ENCODE measurements at places on chromosomes 12 and 14.

- DNase-seq: no peak
Observed at GRCh38 chr14:36835128-36835527, 173.5 kb downstream of the PAX9 start.

DNA sequence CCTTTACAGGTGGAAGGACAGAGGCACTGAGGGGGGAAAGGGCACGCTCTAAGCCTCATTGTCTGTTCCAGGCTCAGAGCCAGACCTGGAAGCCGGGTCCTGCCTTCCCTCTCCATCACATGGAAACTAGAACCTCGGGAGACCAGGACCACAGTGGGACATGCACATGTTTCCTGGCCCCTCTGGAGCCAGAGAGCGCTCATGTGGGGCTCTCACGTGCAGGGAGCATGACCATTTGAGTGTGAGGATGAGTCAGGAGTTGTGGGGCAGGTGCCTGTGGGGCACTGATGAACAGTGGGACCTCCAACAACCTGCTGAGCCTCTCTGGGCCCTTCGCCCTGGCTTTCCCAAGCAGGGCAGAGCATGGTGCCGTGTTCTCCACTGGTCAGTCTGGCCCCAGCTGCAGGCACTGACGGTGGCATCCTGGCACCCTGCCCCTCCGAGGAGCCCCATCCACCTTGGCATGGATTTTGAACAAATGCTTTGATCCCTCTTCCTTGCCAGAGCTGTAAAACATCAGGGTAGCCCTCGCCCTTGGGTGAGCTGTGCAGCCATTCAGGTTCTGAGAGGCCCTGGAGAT is 100.2 kb downstream of the RIN3 start:
- no peak for DNase-seq

DNA sequence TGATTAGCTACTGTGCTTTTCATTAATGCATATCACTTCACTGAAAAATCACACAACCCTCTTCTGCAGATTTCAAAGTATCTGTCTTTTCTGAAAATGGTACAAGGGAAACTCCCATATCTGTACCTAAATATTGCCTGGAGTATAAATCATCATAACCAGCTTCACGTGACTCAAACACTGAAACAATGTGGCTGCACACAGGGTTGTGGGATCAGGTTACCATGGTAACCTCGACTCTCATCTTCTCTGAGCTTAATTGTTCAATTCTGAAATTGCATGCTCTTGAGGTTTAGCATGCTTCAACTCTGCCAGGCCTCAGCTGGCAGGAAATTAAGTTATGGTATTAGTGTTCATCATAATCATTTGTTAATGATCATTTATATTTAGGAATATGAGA is 77.5 kb upstream of the CPSF6 start:
- DNase-seq: peak; percentile 17

DNA sequence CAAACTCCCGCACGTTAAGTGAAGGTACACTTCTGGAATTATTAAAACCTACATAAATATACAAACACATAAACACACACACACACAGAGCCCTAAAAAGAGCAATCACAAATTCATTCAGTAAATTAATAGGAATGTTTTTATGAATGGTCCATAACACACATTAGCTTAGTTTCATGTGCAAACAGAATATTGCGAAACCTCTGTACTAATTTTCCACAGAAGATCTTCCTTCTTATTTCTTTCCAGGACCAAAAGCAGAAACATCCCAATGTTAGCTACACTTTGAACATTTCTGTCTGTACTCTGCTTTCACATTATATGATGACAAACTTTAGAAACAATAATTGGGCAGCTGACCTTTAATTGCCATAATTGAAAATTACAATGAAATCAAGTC is 101.6 kb downstream of the SOX5 start:
- no peak for DNase-seq

DNA sequence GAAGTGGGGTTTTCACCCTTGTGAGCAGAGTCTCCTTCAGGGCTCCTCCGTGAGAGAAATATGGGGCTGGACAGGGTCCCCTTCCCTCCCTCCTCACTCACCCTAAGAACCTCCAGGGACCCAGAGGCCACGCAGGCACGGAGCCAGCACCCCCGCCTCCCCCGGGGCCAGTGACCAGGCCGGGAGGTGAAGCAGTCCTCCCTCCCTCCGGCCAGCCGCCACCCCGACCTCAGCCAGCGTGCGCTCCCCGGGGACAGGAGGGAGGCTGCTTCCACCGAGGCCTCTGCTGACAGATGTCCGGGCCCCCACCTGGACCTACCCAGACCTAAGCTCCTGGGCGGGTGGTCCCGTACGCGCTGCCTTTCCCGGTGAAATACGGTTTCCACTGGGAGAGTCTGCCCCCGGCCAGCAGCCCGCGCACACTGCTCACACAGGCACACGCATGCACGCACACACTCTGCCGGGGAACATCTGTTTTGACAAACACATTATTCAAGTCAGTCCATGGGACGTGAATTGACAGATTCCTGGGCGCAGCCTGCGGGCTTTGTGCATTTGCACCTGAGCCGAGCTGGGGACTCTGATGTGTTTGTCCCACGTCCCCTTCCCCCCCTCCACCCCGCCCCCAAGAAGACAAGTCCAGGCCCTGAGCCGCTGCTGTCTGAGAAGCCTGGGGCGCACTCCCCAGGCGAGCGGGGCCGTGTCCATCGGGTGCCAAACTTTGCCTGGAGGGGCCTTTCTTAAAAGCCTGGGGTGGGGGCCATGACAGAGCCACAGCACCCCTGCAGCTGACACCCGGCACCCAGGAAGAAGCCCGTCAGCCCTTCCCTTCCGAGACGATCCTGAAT is 725 bp downstream of the RIMBP2 start:
- DNase-seq: no peak

GRCh38 chr14:95515596-95516552 is 576 bp downstream of the SYNE3 start:
- DNase-seq: peak; percentile 81

DNA sequence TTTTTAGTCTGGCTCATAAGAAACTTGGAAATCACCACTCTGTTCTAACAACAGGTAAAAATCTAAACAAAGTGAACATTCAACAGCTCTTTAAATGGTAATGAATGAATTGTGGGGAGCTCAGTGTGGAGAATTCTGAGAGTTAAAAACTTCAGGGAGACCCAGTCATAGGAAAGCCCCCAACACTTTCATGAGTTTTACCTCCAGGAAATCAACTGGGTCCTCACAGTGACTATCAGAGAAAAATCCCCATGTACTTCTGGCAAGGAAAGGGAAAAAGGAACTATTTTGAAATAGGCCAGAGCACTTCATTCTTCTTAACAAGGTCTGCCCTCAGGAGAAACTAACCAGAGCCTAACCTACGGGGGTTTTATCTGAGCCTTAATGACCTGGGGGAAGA is 134.7 kb downstream of the CMAS start:
- DNase-seq: no peak

DNA sequence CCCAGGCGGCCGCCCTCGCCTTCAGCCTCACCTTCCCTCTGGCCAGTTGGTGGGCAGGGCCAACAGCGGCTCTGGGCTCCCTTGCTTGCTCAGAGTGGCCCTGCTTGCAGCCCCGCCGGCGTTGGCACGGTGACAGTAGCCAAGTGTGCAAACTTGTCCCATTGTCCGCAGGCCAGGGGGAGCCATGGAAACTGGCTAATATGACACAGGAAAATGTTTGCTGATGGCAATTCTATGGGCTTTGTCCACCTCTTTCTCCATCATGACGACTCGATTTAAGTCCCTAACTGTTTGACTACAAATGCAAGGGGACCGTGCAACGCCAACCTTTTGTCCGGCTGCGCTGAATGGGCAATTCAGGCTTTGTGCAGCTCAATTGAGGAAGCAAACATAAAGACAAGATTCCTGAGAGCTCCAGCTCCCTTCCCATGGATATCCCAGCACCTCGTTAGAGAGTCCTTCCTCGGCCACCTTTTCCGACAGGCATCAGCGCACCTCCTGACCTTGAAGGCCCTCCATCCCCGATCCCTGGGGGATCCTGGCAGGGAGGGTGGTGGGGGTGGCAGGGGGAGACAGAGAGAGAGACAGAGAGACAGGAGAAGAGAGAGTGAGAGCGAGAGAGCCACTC is 785 bp upstream of the FAM181A start:
- DNase-seq: no peak

DNA sequence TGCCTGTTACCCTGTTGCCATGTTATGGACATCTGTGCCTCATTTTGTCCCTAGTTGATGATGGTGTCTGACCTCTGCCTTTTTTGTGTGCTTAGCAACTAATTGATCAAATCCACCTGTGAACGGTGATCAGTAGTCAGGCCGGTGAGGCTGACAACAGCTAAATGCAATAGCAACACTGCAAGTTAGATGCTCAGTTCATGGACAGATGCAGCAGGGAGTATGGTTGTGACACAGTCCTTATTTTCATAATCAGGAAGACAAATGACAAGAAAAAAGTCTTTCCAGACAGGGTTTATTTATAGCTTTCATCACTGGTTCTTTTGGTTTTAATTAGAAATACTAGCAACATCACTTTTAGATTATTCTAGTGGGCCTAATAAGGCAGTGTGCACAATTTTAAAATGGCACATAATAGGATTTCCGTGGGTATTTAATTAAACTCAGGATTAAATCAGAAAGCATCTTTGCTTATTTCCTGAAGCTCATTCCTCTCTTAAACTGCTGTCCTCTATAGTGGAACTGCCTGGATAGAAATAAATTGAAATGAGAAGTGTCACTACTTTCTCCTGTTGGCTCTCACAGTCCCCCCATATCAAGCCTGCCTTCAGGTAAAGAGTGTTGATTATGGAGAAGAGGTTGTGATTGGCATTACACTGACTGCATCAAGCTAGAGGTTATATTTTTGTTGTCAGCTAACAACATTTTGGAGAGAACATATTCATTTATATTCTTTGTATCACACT is 281.1 kb upstream of the NAV3 start:
- DNase-seq: no peak

Measured in activated CD4-positive, alpha-beta T cell treated with anti-CD3 and anti-CD28 coated beads, Interleukin-2, amount 50 U/mL, for 1 hour (primary cell).